ENCODE measurements at places on chromosomes 4 and X.

- no peak for DNase-seq
These were observed 4.9 kb upstream of the CTBP1 start for GRCh38 chr4:1253831-1254230.

DNA sequence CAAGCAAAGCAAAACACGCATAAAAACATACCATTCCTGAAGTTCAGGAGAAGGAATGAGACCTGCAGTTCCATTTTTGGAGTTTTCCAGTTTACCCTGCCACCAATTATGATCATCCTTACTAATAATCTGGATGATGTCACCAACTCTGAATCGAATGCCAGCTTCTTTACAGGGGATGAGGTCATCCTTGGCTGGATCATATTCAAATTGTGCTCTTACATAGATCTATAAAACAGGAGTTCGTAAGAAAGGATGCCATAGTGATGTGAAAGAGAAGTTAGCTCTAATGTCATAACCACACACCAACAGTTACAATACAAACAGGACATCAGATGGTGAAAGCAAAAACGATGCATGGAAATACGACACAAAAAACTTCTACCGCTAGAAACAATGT, 106.5 kb downstream of the NYX start:
- DNase-seq, result peak; percentile 13

GRCh38 chrX:38548508-38548907, 12.8 kb upstream of the TSPAN7 start:
- DNase-seq, result no peak

GRCh38 chr4:105304085-105304484, 157.4 kb downstream of the TET2 start:
- DNase-seq, result no peak

- no peak for DNase-seq
These were observed 74.3 kb downstream of the SNX25 start for GRCh38 chr4:185283723-185284122.

DNA sequence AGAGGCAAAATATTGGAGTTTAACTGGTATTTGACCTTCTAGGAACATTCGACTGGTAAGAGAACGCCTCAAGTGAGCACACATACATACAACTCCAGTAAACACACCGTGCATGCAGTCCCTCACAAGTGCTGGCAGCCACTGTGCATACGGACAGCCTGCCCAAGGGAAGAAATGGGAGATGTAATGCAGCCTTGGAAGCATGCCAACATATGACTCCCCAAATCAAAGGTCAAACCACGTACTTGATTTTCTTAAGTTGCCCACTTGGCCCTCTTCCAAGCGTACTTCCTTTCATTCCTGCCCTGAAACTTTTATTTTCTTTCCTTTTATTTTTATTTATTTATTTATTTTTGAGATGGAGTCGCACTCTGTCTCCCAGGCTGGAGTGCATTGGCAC, 206.6 kb downstream of the SPRY1 start:
- no peak for DNase-seq

DNA sequence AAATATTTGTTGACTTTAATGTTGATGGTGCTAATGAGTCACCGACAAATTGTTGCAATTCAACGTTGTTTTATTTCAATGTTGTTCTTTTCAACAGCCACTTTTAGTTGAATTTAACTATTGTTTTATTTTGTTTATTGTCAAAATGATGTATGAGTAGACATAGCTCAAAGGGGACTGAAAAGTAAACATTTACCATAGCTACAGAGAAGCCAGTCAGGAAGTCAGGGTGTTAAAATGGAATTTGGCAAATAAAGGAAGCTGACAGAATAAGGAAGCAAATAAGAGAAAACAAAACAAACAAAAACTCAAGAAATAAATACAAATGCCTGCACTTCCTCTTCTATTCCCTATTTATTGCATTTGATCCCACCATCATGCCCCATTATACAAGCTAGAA, 648.4 kb upstream of the HTR2C start:
- DNase-seq, result no peak

DNA sequence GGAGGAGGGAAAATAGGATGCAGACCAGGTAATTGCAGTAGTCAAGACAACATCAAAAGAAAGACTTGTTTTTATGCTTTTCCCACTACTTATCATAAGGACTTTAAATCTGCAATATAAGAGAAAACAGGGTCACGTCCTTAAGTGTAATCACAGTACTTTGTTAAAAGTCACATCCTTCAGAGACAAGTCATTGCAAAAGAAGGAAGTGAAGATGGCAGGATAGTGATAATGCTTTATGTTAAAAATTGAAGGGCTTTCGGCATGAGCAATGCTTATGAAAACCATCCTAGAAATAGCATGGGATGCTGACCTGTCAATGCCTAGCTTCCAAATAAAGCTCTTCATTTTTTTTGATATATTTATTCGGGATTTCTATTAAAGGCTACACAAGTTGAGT, 110.2 kb upstream of the TENM3 start:
- DNase-seq, result no peak

GRCh38 chr4:136400829-136401228, 1131.5 kb downstream of the PCDH18 start:
- no peak for DNase-seq

- DNase-seq, result peak; percentile 16
These were observed 305.9 kb upstream of the HAND2 start for GRCh38 chr4:173835903-173836302.

GRCh38 chrX:42955349-42955748, 177.4 kb upstream of the PPP1R2C start:
- no peak for DNase-seq

GRCh38 chr4:99506781-99507180, 4.0 kb upstream of the C4orf17 start:
- DNase-seq, result no peak

GRCh38 chrX:6558979-6559378, 24.1 kb upstream of the VCX3A start:
- no peak for DNase-seq

- DNase-seq, result peak; percentile 39
These were observed 162.4 kb downstream of the WDFY3 start for GRCh38 chr4:84804136-84804535.

- peak; percentile 22 for DNase-seq
These were observed 197.1 kb upstream of the GIMD1 start for GRCh38 chr4:106565727-106566126.

DNA sequence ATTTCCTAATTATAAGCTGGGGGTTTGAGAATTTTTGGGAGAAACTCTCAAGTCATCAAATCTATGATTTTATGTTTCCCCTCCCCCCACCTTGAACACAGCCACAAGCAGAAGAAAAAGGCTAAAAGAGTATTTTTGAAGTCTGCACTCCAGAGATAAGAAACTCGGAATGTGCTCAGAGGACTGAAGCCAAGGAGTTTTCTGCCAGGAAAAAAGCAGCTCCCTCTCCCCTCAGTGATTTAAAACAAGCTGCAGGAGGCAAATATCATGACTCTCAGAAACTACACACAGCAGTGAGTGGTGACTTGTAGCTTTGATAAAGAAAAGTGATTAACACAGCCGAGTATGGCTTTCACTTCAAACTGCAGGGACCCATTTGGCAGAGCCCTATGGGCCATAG, 800.2 kb upstream of the FTHL17 start:
- DNase-seq, result no peak

GRCh38 chrX:39766085-39766726, 331.6 kb downstream of the BCOR start:
- no peak for DNase-seq

- DNase-seq, result no peak
These were observed 42.5 kb downstream of the RTL9 start for GRCh38 chrX:110401135-110401534.

GRCh38 chr4:4603592-4603991, 61.7 kb upstream of the STX18 start:
- DNase-seq, result no peak

DNA sequence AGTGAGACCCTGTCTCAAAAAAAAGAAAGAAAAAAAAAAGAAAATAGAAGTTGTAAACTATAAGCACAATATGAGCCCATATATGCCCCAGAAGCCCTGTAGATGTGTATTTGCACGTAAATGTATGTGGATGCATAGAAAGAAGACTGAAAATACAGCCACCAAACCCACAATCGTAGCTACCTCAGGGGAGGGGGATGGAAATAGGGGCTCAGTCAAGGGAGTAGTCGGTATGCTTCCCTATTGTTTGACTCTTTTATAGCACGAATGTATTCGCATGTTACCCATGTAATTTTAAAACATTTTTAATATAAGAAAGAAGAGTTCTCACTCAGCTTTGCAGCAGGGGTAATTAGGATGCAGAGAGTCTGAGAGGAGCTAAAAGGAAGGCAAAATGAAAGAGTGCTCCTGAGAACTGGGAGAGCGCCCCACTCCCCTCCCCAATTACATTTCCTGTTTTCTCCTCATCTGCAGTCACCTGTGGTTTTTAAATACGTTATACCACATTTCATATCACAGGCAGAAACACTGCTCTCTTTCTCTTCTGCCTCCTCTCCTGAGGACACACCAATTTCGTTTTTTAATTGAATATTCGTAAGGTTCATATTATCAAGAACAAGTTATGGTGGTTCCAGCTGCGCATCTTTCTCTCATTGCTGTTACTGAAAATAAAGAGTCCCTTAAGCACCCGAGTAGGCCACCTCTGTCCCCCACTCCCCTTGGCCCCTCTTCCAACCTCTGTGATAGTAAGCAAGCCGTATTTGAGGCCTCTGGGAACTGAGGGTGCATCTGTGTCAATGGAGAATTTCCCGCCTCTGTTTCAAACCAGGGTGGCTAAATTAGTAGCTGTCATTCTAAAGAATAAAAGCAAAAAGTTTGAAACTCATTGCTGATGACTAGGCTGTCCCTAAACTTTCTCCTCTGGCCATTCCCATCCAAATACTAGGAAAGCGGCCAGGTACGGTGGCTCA, 10.7 kb downstream of the SEPTIN6 start:
- no peak for DNase-seq

DNA sequence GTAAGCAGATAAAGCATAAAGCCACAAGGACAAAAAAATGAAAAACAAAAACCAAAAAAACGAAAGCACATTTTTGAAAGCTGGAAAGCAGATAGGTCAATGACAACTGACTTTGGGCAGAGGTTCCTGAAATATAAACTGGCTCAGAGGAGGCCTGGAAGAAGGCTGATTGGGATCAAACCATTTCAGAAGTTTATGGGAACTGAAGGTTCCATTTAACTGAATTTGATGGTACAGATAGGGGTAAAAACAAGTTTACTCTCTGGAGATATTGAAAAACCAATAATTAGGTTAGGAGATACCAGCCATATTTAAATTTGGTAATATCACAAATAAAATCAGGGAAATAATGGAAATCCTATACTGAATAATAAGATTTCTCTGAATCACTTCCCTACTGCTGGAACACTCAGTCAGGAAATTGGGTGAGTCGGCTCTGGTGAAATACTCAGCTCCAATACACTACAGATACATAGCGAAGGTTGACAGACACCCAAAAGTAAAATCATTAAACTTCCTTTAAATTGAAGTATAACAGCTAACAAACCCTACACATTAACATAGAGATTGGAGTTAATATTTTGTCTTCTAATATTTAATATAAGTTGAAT, 1584.3 kb downstream of the STIM2 start:
- peak; percentile 15 for DNase-seq

DNA sequence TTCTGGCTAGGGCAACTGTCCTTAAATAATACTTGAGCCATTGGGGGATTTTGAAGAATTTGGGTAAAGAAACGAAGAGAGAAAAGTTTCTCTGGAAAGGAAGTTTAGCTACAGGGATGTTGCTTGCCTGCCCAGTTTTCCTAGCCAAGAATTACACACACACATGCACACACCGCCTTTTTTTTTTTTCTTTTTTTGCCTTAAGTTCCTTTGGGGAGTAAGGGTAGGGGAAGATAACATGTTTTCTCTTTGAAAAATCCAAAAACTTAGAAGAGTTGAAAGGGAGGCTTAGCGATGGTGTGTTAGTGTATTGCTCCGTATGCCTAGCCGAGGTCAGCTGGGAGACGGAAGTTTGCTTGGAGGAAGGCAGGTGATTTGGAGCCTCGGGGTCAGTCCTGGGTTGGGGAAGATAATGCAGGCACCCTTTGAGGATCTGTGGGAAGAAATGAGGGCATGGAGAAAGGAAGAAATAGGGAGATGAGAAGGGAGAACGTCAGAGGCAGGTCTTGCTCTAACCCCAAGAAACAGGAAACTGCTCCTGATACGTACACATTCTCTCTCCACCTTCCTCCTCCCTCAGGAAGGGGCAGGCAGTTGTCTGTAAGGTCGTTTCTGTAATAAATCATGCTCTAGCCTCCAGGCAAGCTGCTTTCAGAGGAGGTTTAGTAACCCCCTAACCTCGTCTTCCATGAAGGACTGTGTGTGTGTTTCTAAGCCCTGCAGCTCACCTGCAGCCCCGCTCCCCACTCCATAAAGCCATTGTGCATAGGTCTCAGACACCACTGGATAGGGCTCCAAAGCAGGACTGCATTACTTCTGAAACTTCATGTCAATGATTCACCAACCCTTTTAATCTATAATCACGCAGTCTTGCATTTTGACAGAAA, 10.5 kb downstream of the KLF3 start:
- peak; percentile 22 for DNase-seq

DNA sequence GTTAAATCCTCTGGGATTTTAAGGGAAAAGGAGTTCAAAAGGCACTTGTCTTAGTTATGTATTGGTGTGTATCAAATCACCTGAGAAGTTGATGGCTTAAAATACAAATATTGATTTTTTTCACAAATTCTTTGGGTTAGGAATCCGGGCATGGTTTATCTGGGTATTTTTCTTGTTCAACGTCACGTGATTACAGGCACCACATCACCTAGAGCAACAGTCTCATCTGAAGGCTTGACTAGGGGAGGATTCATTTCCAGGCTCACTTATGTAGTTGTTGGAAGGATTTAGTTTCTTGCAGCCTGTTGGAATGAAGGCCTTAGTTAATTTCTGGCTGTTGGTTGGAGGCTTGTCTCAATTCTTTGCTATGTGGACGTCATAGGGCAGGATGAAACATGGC, 326.1 kb downstream of the STIM2 start:
- no peak for DNase-seq

GRCh38 chr4:41425650-41426049, 112.3 kb upstream of the LIMCH1 start:
- DNase-seq, result no peak

DNA sequence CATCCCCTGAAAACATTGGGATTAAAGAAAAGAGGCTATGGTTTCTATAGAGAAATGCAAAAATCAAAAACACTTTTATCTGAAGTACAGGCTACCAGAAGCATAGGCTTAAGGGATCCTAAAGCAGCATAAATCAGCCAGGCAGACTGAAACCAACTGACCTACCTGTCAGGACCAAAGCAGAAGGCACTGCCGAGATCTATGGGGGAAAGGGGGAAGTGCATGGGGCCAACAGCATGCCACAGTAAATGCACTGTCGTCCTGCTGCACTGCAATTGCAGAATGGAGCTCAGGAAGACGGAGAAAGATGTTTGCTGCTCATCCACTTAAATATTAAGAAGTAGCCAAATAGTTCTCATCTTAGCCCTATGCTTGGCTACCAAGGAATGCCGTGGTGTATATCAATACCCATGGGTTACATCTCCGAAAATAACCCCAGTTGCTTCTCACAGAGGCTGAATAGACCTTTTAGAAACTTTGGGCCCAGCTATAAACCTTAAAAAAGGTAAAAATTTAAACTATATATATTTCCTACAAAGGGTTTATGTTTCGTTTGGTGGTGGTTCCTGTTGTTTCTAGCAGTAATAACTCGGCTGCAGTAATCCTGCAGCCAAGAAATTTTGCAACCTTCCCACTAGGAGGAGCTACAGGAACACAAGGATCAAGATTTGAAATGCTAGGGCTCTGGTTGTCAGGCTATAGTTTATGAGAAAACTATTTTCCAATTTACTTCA, 312.2 kb upstream of the DIAPH2 start:
- peak; percentile 60 for DNase-seq
